ENCODE measurements at places on chromosomes 12 and 14.

DNA sequence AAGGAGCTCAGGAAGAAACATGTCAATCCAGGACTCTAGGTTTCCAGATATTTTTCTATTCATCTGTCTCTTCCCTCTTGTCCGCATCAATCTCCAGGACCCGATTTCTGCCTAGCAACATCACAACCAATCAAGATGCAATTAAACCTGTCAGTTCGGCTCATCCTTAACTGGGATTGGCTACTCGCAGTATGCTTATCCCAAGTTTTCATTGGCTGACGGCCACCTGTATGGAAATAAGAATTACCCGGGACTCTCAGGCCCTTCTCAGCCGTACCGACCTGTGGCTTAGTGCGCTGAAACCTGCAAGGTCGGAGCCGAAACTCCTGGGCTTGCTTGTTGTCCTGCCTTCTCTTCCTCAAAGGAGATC, 20.4 kb upstream of the ATP5MC2 start:
- DNase-seq = no peak

- DNase-seq = no peak
Measured at GRCh38 chr12:32921397-32921796, 24.8 kb upstream of the PKP2 start.

DNA sequence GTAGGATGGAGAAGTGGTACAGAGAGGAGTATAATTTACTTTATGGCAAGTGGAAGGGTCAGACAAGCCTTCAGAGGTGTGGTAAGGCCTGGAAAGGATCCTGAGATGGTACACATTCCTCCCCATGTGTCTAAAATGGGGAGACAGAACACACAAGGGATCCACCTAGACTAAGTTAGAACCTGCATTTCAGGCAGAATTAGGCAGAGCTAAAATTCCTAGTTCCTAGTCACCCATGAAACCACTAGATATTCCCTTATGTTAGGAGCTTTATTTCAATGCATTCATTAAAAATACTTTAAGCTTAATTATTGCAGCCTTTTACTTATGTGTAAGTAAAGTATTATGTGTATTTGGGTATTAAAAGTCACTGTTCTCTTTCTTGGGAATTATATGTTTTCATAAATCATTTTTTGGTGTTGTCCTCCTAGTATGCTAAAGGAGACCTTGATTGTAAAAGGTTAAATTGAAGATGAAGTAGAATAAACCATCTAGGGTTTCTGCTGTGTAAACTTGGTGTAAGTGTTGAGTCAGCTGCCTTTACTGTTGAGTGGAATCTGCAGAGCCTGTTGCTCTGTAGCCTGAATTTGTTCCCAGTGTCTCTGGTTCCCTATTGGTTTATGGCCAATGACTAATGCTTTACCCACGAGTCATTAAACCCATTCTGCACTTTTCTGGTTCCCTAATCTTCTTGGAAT, 423.2 kb downstream of the ATP23 start:
- no peak for DNase-seq

GRCh38 chr12:118925407-118925806, 55.9 kb upstream of the SRRM4 start:
- DNase-seq = no peak

- DNase-seq = no peak
Measured at GRCh38 chr14:36091096-36091495, 85.4 kb downstream of the PTCSC3 start.

GRCh38 chr12:114682106-114682784, 1.7 kb downstream of the TBX3 start:
- no peak for DNase-seq

GRCh38 chr12:52812749-52813148, 1.2 kb downstream of the KRT4 start:
- no peak for DNase-seq

GRCh38 chr12:23055004-23055403, 430.0 kb downstream of the ETNK1 start:
- DNase-seq = no peak

DNA sequence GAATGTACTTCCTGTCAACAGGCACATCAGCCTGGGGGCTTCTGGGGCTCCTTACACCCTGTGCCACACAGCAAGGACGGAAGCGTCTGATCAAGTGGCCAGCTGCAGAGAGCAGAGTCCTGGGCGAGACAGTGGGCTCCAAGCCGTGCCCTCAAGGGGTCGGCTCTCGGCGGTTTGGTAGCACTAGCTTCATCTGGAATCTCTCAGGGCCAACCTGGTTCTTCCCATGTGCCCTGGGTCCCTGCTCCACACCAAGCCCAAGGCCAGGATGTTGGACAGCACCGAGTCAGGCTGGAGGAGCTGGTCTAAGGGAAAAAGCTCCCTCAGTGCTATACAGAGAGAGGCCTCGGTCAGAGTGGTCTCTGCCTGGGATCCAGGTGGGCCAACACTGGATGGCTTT, 20.5 kb downstream of the DIO3 start:
- no peak for DNase-seq

DNA sequence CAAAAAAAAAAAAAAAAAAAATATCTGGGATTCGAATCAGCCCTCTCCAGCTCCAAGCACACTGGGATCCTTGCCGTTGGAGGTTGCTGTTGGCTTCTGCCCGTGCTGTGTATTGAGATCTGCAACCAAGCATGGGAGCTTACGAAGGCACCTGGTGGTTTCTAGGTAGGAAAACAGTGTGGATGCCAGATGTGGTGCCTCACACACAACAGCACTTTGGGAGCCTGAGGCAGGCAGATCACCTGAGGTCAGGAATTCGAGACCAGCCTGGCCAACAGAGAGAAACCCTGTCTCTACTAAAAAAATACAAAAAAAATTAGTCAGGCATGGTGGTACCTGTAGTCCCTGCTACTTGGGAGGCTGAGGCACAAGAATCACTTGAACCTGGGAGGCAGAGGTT, 47.4 kb downstream of the ATF7 start:
- DNase-seq = no peak

GRCh38 chr12:113315358-113315757, 19.6 kb downstream of the SLC8B1 start:
- no peak for DNase-seq

DNA sequence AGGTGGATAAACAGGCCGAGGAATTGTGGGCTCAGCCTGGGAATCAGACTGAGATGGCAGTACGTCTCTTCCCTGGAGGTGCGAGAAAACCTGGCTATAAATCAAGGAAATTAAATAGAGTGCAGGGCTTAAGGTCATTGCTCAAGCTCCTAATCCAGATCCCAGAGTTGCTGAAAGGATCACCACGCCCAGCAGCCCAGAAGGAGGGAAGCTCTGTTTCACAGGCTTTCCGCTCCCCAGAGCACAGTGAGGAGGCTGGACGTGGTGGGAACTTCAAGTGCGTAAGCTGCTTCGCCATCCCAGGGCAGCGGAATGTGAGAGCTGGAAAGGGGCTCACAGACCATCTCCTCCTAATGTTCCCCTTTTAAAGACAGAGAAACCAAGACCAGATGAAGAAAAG, 651.6 kb upstream of the TBX3 start:
- DNase-seq = no peak

GRCh38 chr12:67807814-67808213, 159.3 kb downstream of the DYRK2 start:
- no peak for DNase-seq

DNA sequence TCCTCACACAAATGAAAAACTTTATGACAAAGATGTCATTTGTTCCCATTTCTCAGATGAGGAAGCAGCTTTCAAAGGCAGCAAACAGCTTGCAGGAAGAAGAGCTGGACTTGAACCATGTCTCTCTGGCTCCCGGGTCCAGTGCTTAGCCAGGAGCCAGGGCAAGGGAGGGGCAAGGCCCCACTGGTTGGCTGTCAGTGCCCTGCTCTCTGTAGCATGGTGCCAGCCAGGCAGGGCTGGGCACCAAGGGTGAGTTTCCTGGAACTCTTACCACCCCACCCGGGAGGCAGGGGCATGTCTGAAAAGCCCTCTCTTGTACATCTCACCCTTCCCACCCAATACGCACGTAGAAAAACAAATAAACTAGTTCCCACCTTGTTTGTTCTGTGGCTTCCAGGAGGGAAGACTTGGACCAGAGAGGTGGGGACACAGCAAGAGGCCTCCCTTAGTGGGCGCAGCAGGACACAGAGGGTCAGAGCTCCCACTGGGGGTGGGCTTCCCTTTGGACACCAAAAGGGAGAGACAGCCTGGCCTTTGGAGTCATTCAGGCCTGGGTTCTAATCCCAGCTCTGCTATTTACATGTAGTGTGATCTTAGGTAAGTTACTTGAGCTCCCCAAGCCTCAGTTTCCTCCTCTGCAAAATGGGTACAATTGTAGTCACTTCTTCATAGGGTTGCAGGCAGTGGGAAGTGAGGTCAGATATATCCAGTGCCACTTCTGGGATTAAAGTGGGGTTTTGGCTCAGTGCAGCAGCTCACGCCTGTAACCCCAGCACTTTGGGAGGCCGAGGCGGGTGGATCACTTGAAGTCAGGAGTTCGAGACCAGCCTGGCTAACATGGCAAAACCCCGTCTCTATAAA, 17.2 kb downstream of the TRPV4 start:
- DNase-seq = no peak

- DNase-seq = no peak
Measured at GRCh38 chr12:92424338-92424737, 278.5 kb upstream of the PLEKHG7 start.

DNA sequence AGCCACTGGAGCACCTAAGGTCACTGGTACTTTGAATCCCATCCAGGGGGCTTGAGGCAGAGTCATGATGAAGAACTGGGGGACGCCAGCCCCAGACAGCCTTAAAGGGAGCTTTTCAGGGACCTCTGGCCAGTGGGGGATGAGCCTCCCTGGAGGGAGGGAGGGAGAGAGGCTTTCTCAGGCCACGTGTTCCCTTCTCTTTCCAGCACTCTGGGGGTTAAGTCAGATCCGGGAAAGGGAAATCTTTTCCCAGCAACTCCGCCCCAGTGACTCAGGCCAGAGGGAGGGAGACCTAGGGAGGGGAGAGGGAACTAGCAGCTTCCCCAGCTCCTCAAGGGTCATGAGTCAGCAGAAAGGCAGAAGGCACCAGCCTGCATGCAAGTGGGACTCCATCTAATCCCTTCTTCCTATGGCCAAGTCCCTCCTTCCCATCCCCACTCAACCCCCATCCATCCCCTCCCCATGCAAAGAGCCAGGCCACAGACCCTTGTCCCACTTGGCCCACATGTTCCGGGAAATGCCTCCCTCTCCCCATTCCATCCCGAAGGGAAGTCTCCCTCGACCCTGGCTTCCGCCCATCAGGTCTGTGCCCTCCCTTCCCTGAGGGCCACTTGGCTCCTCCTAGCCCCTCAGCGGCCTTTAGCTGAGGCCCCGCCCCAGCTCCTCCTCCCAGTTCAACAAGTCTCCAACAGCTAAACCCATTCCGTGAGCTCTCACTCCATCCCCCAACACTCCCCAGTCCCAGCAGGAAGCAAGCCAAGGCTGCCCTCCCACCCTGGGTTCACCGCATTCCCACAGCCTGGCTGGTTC, 5.6 kb downstream of the TNFRSF1A start:
- peak; percentile 78 for DNase-seq

DNA sequence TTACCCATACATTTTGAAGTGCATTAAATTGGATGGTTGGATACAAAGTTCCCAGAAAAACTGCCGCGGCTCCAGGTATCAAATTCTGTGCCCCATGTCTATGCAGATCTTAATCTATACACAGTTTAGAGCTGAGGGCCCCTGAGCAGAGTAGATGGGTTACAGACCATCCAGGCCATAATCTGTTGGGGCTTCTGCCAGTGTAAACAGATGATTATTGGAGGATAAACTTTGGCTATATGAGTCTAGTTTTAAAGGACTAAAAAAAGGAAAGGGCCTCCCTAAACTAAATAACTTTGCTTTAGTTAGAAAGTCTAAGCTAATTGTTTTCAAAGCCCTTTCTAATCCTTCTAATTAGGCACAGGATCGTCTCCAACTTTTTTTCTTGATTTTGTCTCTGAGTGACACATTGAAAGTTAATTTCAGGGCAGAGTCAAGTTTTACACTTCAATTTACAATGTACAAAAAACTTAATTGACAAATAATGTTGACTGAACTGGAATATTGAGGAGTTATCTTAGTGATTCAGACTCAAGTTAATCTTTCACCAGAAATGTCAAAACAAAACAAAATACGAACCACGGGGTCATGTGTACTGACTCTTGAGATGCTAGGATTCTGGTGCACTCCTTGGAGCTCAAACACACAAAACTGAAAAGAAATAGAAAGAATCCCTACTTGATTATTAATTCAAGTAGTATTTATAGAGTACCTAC, 133.9 kb upstream of the SCAF11 start:
- no peak for DNase-seq

DNA sequence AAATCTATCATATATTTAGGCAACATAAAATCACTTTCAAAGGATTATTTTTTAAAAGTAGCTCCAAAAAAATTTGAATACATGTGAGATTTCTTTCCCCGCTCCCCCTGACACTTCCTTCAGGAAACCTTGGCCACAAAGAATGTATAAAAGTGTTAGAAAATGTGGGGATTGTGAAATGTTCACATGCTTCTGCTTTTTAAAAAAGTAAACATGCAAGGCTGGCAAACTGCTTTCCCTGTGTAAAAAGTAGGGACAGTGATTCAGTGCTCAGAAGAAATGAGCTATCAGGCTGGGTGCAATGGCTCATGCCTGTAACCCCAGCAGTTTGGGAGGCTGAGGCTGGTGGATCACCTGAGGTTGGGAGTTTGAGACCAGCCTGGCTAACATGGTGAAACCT, 26.6 kb downstream of the MBIP start:
- no peak for DNase-seq

- DNase-seq = no peak
Measured at GRCh38 chr12:62618930-62619329, 152.3 kb downstream of the MON2 start.

GRCh38 chr14:72554994-72555608, 338.8 kb downstream of the DPF3 start:
- DNase-seq = no peak

GRCh38 chr12:111444314-111444924, 38.7 kb downstream of the SH2B3 start:
- peak; percentile 50 for DNase-seq

DNA sequence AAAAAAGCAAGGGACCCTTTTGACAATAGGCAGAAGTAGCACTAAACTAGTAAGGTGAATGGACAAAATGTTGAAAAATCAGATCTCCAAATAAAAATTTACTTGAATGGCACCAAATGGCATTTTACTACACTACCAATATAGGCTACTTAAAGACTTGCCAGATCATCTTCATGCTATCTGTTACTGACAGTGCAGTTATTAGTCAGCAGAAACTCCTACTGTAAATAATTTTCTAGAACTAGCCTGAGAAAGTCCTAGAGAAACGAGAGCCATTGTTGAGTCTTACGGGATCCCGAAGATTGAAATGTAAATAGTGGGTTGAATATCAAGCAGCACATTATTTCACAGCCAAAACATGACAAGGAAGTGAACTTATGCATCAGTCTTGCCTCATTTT, 350.3 kb downstream of the SEC23A start:
- DNase-seq = no peak

DNA sequence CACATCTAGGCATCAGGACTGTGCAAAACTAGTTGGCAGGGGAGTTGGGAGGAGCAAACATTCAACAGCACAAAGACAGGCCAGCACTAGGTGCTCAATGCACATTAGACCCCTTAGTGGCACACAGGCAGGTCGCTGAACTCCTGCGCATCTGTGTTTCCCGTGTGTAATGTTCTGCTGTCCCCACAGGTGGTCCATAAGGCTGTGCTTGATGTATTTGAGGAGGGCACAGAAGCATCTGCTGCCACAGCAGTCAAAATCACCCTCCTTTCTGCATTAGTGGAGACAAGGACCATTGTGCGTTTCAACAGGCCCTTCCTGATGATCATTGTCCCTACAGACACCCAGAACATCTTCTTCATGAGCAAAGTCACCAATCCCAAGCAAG, 11.2 kb downstream of the SERPINA3 start:
- DNase-seq = no peak
